ENCODE measurements at places on chromosomes 1 and 21. TPM values are rescaled to one million over a fixed set of nuclear protein-coding genes. Genes with fewer than 3 reads are reported as not detected.

The SPATA1 gene
- polyA plus RNA-seq: 4.5 TPM

The IGSF8 gene
- polyA plus RNA-seq: 31.0 TPM

- H3K4me3 ChIP-seq: no peak overlapping the region
- no peaks in the 10 kb centered on the region for H3K36me3 ChIP-seq
- DNase-seq: no peak
- no peaks in the 10 kb centered on the region for H3K4me1 ChIP-seq
Measured at GRCh38 chr1:208741296-208741695, 497.1 kb upstream of the PLXNA2 start.

- no peaks in the 10 kb centered on the region for H3K36me3 ChIP-seq
- peaks cover 65% of the 10 kb centered on the region for H3K27me3 ChIP-seq
- no peak overlapping the region for H3K27ac ChIP-seq
- no peak overlapping the region for H3K4me3 ChIP-seq
Measured at GRCh38 chr1:202702088-202702487, 8.2 kb downstream of the SYT2 start.

The AMY2B gene
- polyA plus RNA-seq: 32.3 TPM

The RXFP4 gene
- 0.34 TPM for polyA plus RNA-seq

DNA sequence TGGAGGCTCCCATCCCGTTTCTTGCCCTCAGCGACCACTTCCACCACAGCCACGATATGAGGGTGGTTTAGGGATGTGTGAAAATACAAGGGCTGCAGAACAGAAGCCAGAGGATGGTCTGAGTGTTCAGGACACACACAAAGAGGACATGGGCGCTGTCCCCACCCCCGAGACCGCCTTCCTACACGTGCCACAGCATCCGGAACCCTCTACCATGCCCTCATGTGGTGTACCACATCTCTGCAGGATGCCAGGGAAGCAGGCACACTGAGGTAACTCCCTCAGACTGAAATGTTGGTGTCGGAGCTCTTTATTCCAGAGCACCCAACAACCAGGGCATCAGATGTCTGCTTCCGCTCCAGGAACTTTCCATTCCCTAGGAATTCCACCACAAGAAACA is 23.1 kb downstream of the NPHP4 start:
- H3K4me3 ChIP-seq: no peak overlapping the region
- no peak overlapping the region for H3K27ac ChIP-seq
- H3K27me3 ChIP-seq: no peaks in the 10 kb centered on the region
- H3K4me1 ChIP-seq: peaks cover 20% of the 10 kb centered on the region
- H3K36me3 ChIP-seq: peaks cover 19% of the 10 kb centered on the region
- DNase-seq: no peak

- no peak overlapping the region for H3K4me3 ChIP-seq
- peaks cover 28% of the 10 kb centered on the region for H3K36me3 ChIP-seq
- DNase-seq: no peak
- H3K27me3 ChIP-seq: no peaks in the 10 kb centered on the region
- H3K27ac ChIP-seq: no peak overlapping the region
Measured at GRCh38 chr1:183210681-183211080, 24.6 kb downstream of the LAMC2 start.

- H3K27ac ChIP-seq: peak overlapping the region; percentile 66
- H3K4me1 ChIP-seq: peaks cover 18% of the 10 kb centered on the region
- DNase-seq: peak; percentile 63
- no peak overlapping the region for H3K4me3 ChIP-seq
Measured at GRCh38 chr1:175788586-175789252, 45.3 kb upstream of the TNR start.

The CFHR4 gene
- not detected for polyA plus RNA-seq

- no peak overlapping the region for H3K27ac ChIP-seq
- no peak for DNase-seq
- no peak overlapping the region for H3K4me3 ChIP-seq
- H3K36me3 ChIP-seq: no peaks in the 10 kb centered on the region
Measured at GRCh38 chr1:227445746-227446145, 117.6 kb upstream of the ZNF678 start.

DNA sequence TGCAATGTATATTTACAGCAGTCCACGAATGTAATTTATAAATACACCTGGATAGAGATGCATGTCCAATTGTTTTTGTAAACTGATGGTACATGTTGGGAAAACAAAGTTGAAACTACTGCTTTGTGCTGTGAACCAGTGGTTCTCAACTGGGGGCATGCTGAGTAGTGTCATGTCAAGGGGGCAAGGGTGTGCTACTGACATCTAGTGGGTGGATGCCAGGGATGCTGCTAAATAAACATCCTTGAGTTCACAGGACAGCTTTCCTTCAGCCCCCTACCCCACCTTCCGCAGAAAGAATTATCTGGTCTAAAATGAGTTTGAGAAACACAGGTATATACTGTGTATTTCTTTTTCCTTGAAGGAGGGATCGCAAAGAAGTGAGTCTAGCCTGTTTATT is 95.9 kb downstream of the RASAL2 start:
- H3K27me3 ChIP-seq: no peaks in the 10 kb centered on the region
- DNase-seq: peak; percentile 20
- H3K4me1 ChIP-seq: peaks cover 3% of the 10 kb centered on the region
- no peaks in the 10 kb centered on the region for H3K36me3 ChIP-seq

DNA sequence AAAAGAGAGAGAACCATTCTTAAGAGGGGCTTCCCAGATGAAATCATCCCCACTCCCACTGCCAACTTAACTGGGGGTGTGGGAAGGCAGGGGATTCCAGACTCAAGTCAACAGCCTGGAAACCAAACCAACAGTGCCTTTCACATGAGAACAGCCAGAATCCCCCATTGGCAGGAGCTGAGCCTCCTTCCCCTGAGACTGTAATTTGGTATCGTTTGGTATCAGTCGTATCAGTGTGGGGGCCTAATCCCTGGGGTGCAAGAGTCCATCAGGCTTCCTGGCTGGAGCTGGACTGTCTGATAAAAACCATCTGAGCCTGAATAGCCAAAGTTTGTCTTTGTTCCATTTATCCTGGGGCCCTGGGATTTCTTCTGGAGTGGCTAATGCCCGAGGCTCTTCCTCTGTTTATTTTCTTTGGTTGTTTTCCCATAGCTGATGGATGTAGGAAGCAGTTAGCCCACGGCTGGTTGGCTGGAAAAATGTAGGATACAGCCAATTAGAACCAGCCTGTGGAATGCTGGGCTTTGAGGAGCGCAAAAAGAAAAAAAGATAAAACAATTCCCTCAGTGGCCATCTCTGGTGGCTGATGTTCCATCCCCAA is 84.6 kb downstream of the LAMC2 start:
- H3K27me3 ChIP-seq: no peaks in the 10 kb centered on the region
- H3K4me1 ChIP-seq: peaks cover 8% of the 10 kb centered on the region
- no peak overlapping the region for H3K4me3 ChIP-seq
- no peak overlapping the region for H3K27ac ChIP-seq
- H3K36me3 ChIP-seq: no peaks in the 10 kb centered on the region
- DNase-seq: no peak

All from large intestine (tissue), 12 donors.